ENCODE measurements at places on chromosomes 1 and 21. TPM values are rescaled to one million over a fixed set of nuclear protein-coding genes. Genes with fewer than 3 reads are reported as not detected.

DNA sequence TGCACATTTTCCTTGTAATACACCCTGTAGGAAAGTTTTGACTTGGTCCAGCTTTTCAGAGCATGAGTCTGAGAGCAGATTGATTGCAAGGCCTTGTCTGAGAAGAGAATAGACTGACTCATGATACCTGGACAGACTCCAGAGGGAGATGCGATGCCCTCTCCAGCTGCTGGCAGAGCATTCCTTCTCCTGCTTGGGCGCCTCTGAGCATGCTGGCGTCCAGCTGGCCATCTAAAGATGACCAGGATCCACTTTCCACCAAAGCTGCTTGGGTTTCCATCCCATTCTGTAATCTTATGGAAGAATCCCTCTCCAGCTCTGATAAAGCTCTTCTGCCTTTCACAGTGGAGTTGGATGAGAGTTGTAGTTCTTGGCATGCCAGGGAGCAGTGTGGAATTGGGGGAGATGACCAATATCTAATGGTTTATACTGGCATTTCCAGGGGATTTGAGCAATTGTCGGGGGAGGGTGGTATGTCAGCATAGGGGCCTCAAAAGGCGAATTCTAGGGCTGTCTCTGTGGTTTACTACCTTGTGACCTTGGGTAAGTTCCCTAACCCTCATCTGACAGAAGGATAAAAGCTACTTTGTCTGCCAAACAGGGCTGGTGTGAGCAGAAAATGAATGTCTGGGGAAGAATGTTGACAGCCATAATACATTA is 19.5 kb downstream of the SZRD1 start:
- H3K27me3 ChIP-seq = no peaks in the 10 kb centered on the region
- peak overlapping the region; percentile 22 for H3K27ac ChIP-seq
- H3K4me3 ChIP-seq = peak overlapping the region; percentile 37
- no peak for DNase-seq

Gene TSPAN2
- 1.1 TPM for polyA plus RNA-seq

GRCh38 chr1:213623064-213623581 is 364.6 kb upstream of the PROX1 start:
- H3K4me1 ChIP-seq = no peaks in the 10 kb centered on the region
- H3K27ac ChIP-seq = no peak overlapping the region
- H3K27me3 ChIP-seq = no peaks in the 10 kb centered on the region
- DNase-seq = no peak
- no peaks in the 10 kb centered on the region for H3K36me3 ChIP-seq

GRCh38 chr1:241317676-241318075 is 39.3 kb downstream of the RGS7 start:
- no peak overlapping the region for H3K27ac ChIP-seq
- no peaks in the 10 kb centered on the region for H3K36me3 ChIP-seq
- no peaks in the 10 kb centered on the region for H3K4me1 ChIP-seq
- H3K4me3 ChIP-seq = no peak overlapping the region
- H3K27me3 ChIP-seq = no peaks in the 10 kb centered on the region

Gene TEX50
- polyA plus RNA-seq = not detected

DNA sequence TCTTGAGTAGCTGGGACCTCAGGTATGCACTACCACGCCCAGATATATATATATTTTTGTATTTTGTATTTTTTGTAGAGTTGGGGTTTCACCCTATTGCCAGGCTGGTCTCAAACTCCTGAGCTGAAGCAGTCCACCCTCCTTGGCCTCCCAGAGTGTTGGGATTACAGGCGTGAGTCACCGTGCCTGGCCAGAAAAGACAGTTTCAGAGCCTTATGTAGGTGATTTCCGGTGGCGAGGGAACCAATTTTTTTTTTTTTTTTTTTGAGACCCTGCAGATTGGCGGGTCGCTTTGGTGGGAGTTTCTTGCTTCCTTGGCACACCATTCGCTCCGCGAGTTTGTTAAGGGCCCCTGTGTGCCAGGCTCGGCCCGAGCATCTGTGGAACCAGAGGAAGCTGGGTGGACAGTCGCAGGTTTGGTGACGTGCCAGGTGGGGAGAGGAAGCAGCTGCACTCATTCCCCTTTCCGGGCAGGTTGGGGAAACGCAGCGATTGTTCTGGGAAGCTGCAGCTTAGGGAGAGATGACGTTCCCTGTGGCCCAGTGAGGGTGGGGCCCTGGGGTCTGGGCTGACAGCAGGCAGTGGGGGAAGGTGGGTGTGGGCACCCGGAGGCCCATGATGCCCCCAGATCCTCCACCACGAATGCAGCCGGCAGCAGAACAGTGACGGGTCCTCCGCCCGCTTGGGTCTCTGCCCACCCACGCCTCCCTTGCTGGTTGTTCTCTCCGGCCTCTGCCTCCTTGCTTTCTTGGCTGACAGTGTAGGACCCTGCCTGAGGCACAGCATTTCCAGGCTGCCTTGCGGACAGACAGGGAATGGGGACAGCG is 25.1 kb downstream of the SPSB1 start:
- DNase-seq = no peak
- H3K36me3 ChIP-seq = peaks cover 3% of the 10 kb centered on the region
- no peaks in the 10 kb centered on the region for H3K27me3 ChIP-seq
- peaks cover 44% of the 10 kb centered on the region for H3K4me1 ChIP-seq
- peak overlapping the region; percentile 32 for H3K27ac ChIP-seq

Gene KIF17
- 0.90 TPM for polyA plus RNA-seq

Gene GCSAML
- polyA plus RNA-seq = not detected

Gene RNF207
- polyA plus RNA-seq = 8.5 TPM

Gene NECTIN4
- polyA plus RNA-seq = 6.0 TPM

- H3K36me3 ChIP-seq = no peaks in the 10 kb centered on the region
- peak overlapping the region; percentile 87 for H3K27ac ChIP-seq
- peaks cover 50% of the 10 kb centered on the region for H3K4me1 ChIP-seq
- no peak overlapping the region for H3K4me3 ChIP-seq
- DNase-seq = peak; percentile 52
Measured at GRCh38 chr1:8090241-8090702, 64.2 kb upstream of the ERRFI1 start.

GRCh38 chr1:214753236-214753852 is 150.3 kb downstream of the CENPF start:
- no peak overlapping the region for H3K27ac ChIP-seq
- H3K4me3 ChIP-seq = no peak overlapping the region
- no peaks in the 10 kb centered on the region for H3K4me1 ChIP-seq
- H3K36me3 ChIP-seq = no peaks in the 10 kb centered on the region

Gene PGLYRP4
- polyA plus RNA-seq = 3.8 TPM

- peaks cover 8% of the 10 kb centered on the region for H3K4me1 ChIP-seq
- peaks cover 8% of the 10 kb centered on the region for H3K36me3 ChIP-seq
- no peaks in the 10 kb centered on the region for H3K27me3 ChIP-seq
- H3K4me3 ChIP-seq = no peak overlapping the region
- no peak for DNase-seq
- no peak overlapping the region for H3K27ac ChIP-seq
Measured at GRCh38 chr1:51768971-51769588, 109.4 kb downstream of the NRDC start.

DNA sequence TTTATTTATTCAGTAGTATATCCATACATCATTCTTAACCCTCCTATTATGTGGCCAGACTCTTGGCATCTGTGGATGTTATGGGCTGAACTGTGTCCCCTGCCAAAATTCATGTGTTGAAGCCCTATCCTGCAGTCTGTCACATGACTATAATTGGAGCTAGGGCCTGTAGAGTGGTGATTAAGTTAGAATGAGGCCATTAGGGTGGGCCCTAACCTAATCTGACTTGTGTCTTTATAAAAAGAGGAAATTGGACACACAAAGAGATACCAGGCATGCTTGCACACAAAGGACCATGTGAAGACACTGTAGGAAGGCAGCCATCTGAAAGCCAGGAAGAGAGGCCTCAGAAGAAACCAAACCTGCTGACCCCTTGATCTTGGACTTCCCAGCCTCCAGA is 6.6 kb downstream of the ZMYND12 start:
- no peaks in the 10 kb centered on the region for H3K27me3 ChIP-seq
- DNase-seq = no peak
- H3K27ac ChIP-seq = no peak overlapping the region
- no peaks in the 10 kb centered on the region for H3K4me1 ChIP-seq
- H3K4me3 ChIP-seq = no peak overlapping the region

Gene LRRC8B
- polyA plus RNA-seq = 1.5 TPM

Gene CYP4A22
- polyA plus RNA-seq = not detected

DNA sequence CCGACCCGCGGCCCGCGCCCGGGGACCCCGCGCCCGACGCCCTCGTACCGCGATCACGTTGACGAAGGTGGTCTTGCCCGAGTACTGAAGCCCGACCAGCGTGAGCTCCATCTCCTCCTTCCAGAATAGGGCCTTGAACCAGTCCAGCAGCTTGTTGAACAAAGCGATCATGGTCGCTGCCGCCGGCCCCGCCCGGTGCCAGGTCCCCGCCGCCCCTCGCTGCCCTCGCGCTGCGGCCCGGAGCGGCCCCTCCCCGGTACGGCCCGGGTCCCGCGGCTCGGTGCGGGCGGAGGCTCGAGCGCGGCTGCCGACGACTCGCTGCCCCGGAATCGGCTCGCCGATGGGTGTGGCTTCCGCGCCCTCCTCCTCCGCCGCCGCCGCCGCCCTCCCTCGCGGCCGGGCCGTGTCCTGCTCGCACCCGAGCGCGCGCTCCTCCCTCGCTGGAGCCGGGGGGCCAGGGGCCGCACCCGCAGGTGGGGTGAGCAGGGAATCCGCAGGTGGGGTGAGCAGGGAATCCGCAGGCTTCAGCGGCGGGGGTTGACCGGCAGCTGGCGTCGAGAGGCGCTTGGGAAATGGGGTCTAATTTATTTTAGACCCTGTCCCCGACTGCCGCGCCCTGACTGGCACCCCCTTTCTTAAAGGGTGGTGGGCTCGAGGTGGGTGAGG is at the start of gene ARL8A:
TSS of gene ARL8A (minus strand) at position 336 of the 666 bp plus-strand sequence. CDS start at position 171, 165 bp downstream.
- peaks cover 3% of the 10 kb centered on the region for H3K36me3 ChIP-seq
- no peak for DNase-seq
- H3K4me1 ChIP-seq = peaks cover 14% of the 10 kb centered on the region

DNA sequence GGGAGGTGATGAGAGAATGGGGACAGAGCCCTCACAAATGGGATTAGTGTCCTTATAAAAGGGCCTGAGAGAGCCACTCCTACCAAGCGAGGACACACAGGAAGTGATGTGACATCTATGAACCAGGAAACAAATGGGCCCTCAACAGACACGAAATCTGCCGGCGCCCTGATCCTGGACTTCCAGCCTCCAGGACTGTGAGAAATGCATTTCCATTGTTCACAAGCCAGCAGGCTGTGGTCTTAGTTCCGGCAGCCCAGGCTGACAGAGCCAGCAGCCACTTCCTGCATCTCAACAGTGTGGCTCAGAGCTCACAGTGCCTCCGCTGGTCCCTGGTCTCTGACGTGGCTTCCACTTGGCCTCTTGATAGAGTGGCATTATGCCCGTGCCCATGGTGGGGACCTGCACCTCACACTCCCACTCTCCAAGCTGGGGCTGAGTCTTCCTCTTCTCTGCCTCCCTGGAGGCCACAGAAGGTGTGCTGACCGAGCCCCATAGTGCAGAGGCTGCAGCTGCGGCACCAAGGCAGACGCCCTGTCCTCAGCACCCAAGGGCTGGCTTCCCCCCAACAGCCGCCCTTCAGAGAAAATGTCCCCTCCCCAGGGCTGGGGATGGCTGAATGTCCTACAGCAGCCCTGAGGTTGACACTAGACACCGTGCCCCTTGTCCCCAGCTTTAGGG is 44.9 kb downstream of the ACOT7 start:
- no peak overlapping the region for H3K4me3 ChIP-seq
- no peak overlapping the region for H3K27ac ChIP-seq
- peaks cover 59% of the 10 kb centered on the region for H3K4me1 ChIP-seq
- DNase-seq = no peak

Gene AGT
- not detected for polyA plus RNA-seq

GRCh38 chr1:3359351-3359750 is 95.1 kb upstream of the ARHGEF16 start:
- no peaks in the 10 kb centered on the region for H3K36me3 ChIP-seq
- no peak for DNase-seq
- no peaks in the 10 kb centered on the region for H3K27me3 ChIP-seq

Gene PTGS2
- polyA plus RNA-seq = 117 TPM

GRCh38 chr1:240090957-240091600 is 604 bp upstream of the FMN2 start:
- H3K27me3 ChIP-seq = peaks cover 36% of the 10 kb centered on the region
- no peaks in the 10 kb centered on the region for H3K36me3 ChIP-seq
- no peak overlapping the region for H3K4me3 ChIP-seq
- H3K4me1 ChIP-seq = no peaks in the 10 kb centered on the region
- H3K27ac ChIP-seq = no peak overlapping the region
- DNase-seq = no peak

DNA sequence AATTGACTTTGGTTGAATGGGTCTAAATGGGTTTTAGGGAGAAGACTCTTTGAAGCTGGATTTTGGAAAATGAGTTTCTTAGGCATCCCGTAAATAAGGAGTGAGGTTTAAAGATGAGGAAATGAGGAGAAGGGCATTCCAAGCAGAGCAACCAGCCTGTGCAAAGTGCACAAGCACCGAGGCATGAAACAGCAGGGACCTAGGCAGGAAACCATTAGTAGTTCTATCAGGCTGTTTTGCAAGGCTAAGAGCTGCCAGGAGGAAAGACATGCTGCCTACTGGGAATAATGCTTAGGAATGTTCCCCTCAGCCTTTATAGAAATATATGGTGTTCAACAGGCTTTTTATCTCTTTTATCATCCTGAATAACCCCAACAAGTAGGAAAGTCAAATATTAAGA is 153.1 kb upstream of the FGGY start:
- DNase-seq = no peak
- H3K27me3 ChIP-seq = no peaks in the 10 kb centered on the region
- H3K36me3 ChIP-seq = no peaks in the 10 kb centered on the region
- H3K27ac ChIP-seq = peak overlapping the region; percentile 36
- peaks cover 51% of the 10 kb centered on the region for H3K4me1 ChIP-seq

Gene NUP210L
- polyA plus RNA-seq = not detected

- H3K27me3 ChIP-seq = peaks cover 8% of the 10 kb centered on the region
- H3K4me3 ChIP-seq = no peak overlapping the region
Measured at GRCh38 chr1:47598357-47598756, 160.5 kb downstream of the FOXD2 start.
